ENCODE measurements at places on chromosomes 2 and 18.

DNA sequence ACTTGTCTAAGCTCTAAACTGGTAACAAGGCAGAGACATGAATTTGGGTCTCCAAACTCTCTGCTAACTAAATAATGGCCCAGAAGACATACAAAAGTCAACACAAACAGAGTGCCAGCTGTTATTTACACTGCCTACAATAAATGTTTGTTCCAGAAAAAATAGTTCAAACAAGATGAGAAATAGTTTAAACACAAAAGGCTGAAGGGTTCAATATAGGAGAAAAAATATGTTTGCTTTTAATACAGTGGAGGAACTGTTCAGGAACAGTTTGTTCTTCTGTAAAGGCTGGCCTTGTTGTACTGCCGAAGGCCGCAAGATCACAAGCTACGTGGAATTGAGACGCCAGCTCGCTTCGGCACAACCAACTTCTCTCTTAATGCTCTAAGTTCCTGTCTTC lies 74.6 kb downstream of the AFF3 start:
- no peak for DNase-seq

DNA sequence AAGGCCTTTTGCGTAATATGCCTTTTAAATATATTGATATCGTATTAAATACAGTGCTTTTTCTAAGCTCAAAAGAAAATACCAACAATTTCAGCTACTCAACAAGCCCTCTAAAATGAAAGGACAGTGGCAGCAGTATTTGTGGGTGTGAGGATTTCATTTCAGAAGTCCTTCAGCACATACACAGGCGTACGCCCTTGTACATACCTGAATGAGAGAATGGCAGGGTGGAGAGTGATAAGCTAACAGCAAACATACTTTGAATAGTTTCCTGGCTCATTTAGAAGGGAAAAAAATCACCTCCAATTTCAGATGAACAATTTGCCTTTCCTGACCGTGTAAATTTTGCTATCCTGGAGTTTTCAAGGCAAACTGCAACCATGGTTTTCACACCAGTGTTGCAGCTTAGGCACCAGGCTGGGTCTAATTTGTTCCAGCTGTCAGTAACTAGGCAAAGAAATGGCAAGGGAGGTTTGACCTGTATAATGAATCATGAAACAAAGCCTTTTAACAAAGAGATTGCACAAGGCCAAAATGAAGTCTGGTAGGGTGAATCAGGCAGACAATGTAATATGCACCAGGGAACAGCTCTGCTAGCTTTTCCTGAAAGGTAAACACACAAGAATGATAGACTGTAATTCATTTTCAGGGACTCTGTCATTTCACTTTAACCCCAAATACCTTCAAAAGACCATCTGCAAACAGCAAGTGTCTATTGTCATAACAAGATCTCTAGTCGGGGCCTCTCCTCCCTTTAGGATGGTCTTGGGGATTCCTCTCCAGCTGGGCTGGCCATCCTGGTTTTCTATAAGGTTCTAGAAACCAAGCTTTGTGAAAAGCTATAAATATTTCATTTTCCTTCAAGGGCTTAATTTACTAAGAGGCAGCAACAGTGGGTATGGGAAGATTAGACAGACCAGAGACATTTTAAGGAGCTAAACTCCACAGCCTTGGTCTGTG lies 11.5 kb downstream of the ANKRD29 start:
- no peak for DNase-seq

- no peak for DNase-seq
These were observed 5.4 kb upstream of the NCKAP5 start for GRCh38 chr2:133573491-133574162.

GRCh38 chr18:8358033-8358765 lies 251.0 kb upstream of the RAB12 start:
- DNase-seq = no peak

DNA sequence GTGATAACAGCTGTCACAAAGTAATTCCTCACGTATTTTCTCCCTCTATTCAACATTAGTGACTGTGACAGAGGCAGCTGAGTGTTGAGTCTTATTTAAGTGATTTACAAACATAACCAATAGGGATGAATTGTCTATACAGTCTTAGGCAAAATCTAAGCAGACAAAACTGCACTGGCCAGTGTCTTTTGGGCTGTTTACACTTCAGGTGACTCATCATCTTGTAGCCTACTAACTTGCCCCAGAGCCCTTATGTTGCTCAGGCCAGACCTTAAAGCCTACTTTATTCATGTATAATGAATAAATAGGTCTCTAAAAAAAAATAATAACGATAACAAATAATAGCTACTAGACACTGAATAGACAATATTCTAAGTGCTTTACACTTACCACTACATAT lies 17.2 kb downstream of the THOC1 start:
- DNase-seq = no peak

GRCh38 chr2:102002228-102002627 lies 10.5 kb downstream of the IL1R2 start:
- no peak for DNase-seq

- DNase-seq = no peak
These were observed 211.7 kb downstream of the SP3 start for GRCh38 chr2:173753441-173753840.

GRCh38 chr18:9531791-9532410 lies 56.6 kb downstream of the RALBP1 start:
- DNase-seq = no peak

DNA sequence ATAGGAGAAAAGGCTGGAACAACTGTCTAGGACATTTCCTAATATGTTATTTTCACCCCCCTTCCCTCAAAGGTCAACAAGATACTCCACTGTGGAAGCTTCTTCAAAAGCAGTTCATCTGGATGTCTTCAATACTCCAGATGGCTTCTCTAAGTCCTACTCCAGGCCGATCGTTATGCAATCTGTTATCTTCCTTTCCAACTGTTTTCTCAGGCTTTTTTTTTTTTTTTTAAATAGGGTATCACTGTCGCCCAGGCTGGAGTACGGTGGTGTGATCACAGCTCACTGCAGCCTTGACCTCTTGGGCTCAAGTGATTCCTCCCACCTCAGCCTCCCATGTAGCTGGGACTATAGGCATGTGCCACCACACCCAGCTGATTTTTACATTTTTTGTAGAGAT lies 26.3 kb downstream of the ATP8B1 start:
- DNase-seq = no peak

GRCh38 chr18:48798334-48799245 lies 152.2 kb downstream of the SMAD7 start:
- DNase-seq = no peak

DNA sequence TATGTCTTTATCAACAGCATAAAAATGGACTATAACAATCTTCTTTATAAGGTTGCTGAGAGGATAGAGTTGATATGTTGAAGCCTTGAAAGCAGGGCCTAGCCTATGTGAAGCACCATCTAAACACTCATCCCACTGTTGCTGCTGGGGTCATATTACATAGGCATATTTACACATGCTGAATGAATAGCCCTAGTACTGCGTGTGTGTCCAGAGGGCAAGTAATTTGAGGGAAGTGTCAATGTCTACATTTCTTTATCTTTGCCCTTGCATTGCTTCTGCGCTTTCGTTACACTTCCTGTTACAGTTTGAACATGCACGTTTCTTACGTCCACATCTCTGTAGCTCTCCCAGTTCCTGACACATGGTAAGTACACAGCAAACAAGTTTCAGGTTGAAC lies 280.3 kb upstream of the ATP5MC3 start:
- no peak for DNase-seq

- no peak for DNase-seq
These were observed 44.2 kb upstream of the NFU1 start for GRCh38 chr2:69481421-69481820.

- DNase-seq = no peak
These were observed 95.3 kb downstream of the TMEM247 start for GRCh38 chr2:46574457-46575355.

GRCh38 chr2:38742797-38743559 lies 8.2 kb downstream of the SRSF7 start:
- DNase-seq = no peak

DNA sequence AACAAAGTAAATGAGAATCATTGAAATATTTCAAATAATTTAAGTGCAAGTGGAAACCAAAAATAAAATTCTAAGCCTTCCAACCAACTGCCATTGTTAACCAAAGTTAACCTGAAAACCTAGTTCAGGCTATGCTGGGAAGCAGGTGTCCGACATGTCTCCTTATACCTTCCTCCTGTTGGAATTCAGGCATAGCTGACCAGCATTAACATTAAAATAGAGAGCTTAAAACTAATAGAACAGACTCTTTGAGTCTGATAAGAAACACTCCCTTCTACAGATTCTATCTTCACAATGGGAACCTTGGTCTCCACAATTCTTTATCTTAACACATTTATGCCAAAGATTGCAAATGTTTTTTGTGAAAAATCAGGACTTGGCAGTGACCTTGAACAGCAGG lies 1004.9 kb upstream of the NRXN1 start:
- DNase-seq = no peak

GRCh38 chr2:6449343-6449742 lies 416.4 kb downstream of the CMPK2 start:
- no peak for DNase-seq

DNA sequence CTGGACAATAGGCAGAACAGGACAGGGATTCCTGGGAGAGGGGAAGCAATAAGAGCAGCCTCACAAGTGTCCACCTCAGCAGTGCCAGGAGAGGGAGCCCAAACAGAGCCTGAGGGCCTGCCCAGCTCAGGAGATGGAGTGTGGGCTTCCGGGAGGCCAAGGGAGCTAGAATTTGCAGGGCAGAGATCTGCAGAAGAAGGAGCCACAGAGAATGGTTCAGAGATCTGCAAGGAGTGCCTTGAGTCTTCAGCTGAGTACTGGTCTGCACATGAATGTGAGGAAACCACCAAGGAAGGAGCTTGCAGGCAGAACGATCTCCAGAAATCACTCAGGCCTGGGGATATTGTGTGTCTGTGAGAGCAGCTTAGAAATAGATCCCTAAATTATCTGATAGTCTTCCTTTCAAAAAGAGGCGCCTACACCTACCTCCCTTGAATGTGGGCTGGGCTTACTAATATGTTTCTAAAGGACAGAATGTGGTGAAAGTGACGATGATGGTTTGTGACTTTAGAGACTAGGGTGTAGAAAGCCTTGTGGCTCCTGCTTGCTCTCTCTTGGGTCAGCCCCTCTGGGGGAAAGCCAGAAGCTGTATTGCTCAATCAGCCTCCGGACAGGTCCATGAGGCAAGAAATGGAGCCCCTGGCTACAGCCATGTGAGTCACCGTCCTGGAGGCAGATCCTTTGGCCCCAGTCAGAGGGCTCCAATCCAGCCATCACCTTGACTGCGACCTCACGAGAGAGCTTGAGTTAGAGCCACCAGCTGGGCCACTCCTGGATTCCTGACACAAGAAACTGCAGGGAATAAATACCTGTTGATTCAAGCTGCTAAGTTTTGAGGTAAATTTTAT lies 7.6 kb upstream of the LPIN1 start:
- no peak for DNase-seq

GRCh38 chr2:190930411-190930810 lies 49.8 kb downstream of the GLS start:
- no peak for DNase-seq

DNA sequence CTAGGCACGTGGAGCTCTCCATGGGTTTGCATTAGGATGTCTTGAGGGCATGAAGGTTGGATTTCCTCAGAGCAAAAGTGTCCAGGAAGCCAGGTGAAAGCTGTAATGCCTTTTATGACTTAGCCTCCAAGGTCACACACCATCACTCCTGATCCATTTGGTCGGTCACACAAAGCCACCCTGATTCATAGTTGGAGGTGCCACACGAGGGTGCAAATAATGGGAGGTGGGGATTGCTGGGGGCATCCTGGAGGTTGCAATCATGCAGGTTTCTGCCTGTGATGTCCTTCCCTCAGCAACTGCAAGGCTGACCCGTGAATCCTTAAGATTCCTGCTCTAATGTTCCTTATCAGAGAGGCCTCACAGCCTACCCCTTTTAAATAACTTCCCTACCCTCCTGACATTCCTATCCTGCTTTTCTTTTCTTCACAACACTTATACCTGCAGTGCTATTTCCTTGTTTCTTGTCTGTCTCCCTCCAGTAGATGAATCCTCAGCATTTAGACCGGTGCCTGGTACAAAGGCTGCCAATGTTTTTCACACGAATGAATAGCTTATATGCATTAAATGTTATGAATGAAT lies 97.1 kb downstream of the LIPG start:
- no peak for DNase-seq

GRCh38 chr18:23422751-23423418 lies 30.2 kb upstream of the RIOK3 start:
- DNase-seq = no peak

DNA sequence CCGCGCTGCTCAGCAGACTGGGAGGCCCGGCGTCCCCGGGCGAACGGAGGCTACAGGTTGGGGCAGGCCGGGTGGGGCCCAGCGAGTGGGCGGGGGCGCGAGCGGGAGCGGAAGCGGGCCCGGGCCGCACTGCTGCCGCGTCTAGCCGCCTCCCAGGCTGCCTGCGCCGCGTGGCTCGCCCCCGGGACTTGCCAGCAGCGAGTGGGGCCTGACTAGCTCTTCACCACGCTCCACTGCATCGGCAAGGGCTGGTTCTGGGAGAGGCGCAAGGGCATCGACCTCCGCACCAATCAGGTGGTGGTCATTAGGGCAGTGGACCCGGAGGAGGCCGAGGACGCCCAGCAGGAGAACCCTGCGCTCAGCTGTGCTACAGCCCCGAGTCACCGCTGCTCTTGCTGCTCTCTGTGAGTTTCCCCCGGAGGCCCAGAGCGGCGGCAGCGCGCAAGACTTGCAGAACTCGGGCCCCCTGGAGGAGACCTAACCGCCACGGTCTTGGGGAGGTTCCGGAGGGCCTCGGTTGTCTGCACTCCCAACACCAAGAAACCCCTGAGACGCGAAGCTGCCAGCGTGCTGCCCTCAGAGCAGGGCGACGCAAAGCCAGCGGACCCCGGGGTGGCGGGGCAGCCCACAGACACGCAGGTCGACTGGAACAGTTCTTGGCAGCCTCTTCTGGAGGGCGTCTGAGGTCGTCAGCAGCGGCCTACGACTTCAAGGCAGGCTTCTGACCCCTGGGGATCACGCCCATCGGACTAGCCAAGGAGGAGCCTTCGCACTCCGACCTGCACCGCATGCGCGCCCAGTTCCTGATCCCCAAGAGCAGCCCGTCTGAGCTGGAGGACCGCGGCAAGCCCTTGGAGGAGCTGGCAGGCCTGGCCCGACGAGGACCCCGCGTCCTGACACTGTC lies 27.2 kb upstream of the PTPN2 start:
- DNase-seq = peak; percentile 62

DNA sequence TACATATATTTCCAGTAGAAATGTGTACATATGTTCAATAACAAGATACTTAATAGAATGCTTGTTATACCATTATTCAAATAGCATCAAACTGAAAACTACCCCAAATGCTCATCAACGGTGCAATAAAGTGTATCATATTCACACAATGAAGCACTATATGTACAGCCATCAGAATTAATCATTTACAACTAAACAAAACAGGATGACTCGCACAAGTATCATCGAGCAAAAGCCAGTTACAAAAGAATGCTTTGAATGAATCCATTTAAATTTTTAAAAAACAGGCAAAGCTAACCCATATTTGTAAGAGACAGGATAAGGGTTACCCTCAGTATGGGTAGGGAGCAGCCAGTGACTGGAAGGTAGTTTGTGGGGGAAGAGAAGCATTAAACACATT lies 132.8 kb upstream of the PDE1A start:
- no peak for DNase-seq

- no peak for DNase-seq
These were observed 4.4 kb downstream of the HDLBP start for GRCh38 chr2:241310917-241311566.

All from stimulated activated CD8-positive, alpha-beta memory T cell treated with anti-CD3 and anti-CD28 coated beads, Interleukin-2, amount 100 ng/mL, for 48 hours (primary cell).